Stimulated activated CD8-positive, alpha-beta memory T cell treated with anti-CD3 and anti-CD28 coated beads, Interleukin-12 subunit alpha, Interleukin-12 subunit beta, amount 100 ng/mL, for 1 hour (primary cell): ENCODE measurements at places on chromosomes 13 and 19.
A peak's percentile ranks its signal among the peaks of the same experiment; 100 is the strongest.

GRCh38 chr19:45676851-45677263 lies 8.8 kb downstream of the GIPR start:
- peak; percentile 33 for DNase-seq

- no peak for DNase-seq
Observed at GRCh38 chr19:33064458-33064791, 263 bp downstream of the RHPN2 start.

DNA sequence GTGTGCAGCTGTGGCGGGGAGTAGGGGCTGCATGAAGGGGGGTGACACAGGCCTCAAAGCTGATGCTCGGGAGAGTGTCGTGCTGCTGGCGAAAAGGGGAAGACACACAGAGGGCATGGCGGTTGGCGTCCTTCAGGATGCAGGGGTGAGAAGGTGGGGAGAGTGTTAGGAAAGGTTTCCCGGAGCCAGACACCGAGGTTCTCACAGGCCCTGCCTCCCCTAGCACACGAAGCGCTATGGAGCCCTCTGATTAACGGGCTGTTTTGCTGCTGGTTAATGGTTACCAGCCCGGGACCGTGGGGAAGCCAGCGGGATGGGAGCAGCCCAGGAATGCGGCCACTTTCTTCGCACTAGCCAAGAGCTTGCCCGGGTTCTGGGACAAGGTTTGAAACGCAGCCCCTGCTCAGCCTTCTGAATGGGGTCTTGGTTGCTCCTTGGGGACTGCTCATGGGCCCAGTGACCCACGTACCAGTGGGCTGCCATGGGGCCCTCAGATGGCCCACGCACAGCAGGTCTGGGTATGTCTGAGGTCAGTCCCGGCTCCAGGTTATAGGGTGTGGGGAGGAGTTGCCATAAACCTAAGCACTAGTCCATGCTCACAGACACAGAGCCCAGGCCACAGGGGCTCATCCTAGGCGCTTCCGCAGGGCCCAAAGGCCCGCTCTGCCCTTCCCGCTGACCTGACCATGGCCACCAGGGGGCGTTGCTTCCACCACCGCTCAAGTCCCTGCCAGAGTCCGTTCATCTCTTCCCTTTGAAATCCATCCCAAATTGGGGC lies 31.3 kb upstream of the ISYNA1 start:
- DNase-seq, result peak; percentile 41

DNA sequence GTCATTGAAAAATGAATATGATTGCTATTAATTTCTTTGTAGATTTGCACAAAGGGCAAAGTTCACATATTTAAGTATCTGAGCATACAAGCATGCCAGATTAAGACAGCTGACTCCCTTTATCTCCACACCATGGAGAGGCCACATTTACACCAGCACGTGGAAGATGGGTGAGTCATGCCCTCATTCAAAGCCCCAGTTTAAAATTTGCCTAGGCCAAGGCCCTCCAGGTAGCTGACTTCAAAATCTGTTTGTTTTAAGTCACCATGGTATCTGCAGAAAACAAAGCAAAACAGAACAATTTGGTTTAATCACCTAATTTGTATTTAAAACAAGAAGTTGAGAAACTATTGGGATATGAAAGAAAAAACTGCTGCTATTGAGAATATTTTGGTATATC lies 109.2 kb downstream of the ESD start:
- no peak for DNase-seq

GRCh38 chr13:100493418-100493817 lies 95.2 kb downstream of the GGACT start:
- DNase-seq, result no peak
